A172 (cell line): ENCODE measurements at places on chromosomes 12 and 14. TPM values are rescaled to one million over a fixed set of nuclear protein-coding genes. Genes with fewer than 3 reads are reported as not detected.

The LRP1-AS gene
- not detected in 2 replicates for total RNA-seq

The ADAM20 gene
- total RNA-seq: 0.14 TPM in 1 of 2 replicates, not detected in the other

The CDKN1B gene
- 18.1 and 20.0 TPM in 2 replicates for total RNA-seq

The SYNJ2BP gene
- 15.7 and 20.3 TPM in 2 replicates for total RNA-seq

The PDE3A gene
- not detected in 2 replicates for total RNA-seq

The KCNK13 gene
- not detected in 2 replicates for total RNA-seq

The LRR1 gene
- total RNA-seq: 48.7 and 53.1 TPM in 2 replicates

- no peak for DNase-seq
Measured at GRCh38 chr12:7853557-7853956, 19.2 kb downstream of the SLC2A14 start.

DNA sequence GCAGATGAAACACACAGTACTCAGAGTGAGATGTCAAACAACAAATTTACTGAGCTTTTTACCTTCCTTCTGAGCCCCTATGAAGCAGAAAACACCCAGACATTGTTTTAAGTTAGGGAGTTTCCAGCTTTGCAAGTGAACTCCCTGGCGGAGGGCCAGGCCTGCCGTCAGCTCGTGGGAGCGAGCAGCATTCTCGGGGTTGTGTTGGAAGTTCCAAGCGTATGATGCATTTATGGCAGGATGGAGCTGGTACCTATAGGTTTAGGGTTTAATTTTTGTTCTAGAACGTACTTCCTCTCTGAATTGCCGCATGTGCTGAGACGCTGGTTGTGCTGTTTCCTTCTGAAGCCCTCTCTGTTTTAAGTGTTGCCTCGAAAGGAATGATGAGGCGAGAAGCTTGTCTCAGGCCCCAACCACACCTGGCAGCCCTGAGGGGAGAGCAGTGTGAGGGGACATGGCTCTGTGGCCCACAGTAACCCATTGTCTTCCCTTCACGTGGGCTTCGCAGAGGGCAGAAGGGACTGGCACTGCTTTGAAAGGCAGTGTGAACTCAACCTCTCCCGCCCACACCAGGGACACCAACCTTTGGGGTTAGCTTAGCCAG lies 76.6 kb downstream of the SSPN start:
- peak; percentile 85 for DNase-seq

GRCh38 chr14:44657696-44658388 lies 150.8 kb upstream of the FSCB start:
- DNase-seq: peak; percentile 6

GRCh38 chr12:23446746-23447145 lies 502.7 kb downstream of the SOX5 start:
- no peak for DNase-seq

- peak; percentile 37 for DNase-seq
Measured at GRCh38 chr12:13864081-13864673, 117.2 kb downstream of the GRIN2B start.

GRCh38 chr12:2795291-2796186 lies 769 bp downstream of the FKBP4 start:
- peak; percentile 12 for DNase-seq

DNA sequence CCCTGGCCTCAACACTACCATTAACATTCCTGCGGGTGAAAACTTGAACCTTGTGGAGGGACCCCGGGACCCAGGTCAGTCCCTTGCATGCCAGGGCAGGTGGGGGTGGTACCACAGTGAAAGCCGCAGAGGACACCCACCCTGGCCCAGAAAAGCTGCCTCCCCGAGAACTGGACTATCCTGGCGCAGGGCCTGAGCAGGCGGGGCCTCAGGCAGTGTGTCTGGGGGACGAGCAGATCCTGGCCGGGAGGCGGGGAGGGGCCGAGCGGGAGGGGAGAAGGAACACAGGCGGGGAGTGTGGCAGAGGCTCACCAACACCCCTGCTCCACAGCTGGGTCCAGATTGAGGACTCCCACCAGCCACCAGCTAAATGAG lies 10.0 kb downstream of the AHNAK2 start:
- peak; percentile 60 for DNase-seq

GRCh38 chr14:100190126-100190525 lies 30.7 kb upstream of the DEGS2 start:
- DNase-seq: no peak

- no peak for DNase-seq
Measured at GRCh38 chr14:98754343-98755020, 517.5 kb downstream of the BCL11B start.

DNA sequence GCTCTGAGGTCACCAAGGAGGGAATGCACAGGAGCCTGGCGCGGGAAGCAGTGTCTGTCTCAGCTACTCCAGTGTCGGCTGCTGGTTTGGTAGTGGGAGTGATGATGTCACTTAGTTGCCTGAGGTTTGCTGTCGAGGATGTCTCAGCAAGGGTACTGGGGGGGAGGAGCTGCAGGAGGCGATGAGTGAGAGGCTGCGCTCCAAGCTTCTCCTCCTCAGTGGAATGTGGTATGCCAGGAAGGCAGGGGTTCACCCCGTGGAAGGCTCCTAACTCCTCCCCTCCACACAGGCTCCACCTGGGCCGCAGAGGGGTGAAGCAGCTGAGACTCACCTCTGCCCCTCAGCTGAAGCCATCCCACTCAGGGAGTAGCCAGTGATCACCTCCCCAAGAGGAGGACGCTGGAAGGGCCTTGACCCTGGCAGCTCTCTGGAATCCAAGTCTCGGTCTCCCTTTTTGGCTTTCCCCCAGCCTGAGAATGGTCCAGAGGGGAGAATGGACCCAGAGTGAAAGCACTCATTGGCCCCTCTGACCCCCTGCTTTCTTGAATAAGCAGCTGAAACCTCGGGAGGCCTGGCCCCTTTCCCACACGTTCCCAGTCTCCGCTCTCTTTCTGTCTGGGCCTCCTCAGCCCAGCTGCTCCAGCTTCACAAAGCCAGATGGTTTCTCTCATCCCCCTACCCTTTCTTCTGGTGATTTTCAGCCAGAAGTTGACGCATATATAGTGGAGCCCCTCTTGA lies 178.9 kb upstream of the FKBP4 start:
- DNase-seq: peak; percentile 1

DNA sequence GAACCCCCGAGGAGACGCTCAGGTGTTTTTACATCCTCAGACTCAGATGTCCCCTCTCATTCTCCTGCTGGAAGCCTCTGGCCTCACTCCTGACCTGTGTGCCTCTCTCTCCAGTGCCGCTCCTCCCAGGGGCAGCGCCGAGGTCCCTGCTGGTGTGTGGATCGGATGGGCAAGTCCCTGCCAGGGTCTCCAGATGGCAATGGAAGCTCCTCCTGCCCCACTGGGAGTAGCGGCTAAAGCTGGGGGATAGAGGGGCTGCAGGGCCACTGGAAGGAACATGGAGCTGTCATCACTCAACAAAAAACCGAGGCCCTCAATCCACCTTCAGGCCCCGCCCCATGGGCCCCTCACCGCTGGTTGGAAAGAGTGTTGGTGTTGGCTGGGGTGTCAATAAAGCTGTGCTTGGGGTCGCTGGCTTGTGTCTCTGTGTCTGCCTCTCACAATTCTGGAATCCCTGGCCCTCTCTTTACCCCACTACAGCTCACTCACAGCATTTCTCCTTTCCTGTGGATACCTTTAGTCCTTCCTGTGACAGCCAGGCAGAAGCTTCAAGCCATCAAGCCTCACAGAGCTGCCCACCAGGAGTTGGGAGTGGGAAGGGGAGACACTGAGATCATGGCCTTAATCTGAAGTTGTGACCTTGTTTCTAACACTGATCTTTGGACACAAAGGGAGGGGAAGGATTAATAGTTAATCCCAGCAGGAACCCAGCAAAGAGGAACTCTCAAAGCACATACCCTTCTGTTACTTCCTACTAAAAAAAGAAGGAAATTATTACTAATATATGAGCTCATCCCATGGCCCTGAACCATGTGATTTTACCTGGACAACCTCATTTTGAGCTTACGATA lies 1.1 kb upstream of the SOAT2 start:
- DNase-seq: no peak

GRCh38 chr12:3077572-3078081 lies 448 bp downstream of the TSPAN9 start:
- DNase-seq: no peak

- no peak for DNase-seq
Measured at GRCh38 chr12:103586791-103587370, at the start of gene STAB2. Gene STAB2 (plus strand): TSS chr12:103587273. CDS start chr12:103587477, 204 bp downstream.

- no peak for DNase-seq
Measured at GRCh38 chr14:74641601-74642391, 29.8 kb upstream of the LTBP2 start.

DNA sequence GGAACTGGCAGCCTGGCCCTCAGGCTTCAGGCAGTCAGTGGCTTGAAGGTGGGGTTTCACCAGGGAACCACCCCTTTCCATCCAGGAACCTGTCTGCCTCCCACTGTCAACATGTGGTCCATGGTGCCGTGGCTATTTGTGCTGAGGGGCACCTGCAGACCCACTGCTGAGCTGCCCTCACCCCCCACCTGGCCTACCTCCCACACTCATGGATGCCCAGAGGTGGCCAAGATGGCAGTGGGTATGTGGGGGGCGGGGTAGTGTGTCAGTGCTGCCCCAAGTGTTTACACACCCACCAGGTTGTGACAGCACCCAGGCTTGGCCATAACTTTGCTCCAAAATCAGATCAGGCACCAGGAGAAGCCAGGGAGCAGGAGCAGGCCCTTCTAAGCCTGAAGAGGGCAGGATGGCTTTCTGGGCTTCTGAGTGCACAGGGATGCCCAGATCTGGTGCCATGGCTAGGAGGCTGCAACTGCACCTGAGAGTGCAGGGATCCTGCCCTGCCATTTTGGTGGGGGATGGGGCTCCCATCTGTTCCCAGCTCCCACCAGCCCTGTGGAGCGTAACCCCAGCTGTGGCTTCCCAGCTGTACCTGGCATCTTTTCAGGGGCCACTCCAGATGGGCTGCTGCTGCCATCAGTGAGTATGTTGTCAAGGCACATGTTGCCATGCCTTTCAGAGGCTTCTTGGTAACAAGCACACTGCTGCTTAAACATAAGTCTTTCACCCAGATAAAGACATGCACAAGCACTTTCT lies 263.9 kb downstream of the LRIG3 start:
- DNase-seq: no peak

- DNase-seq: no peak
Measured at GRCh38 chr12:86229772-86230171, 26.4 kb downstream of the MGAT4C start.

GRCh38 chr12:130520784-130521183 lies 183.1 kb downstream of the PIWIL1 start:
- DNase-seq: no peak

GRCh38 chr12:25843976-25844375 lies 114.5 kb upstream of the RASSF8 start:
- DNase-seq: no peak

- DNase-seq: peak; percentile 11
Measured at GRCh38 chr12:9364224-9365176, 156.3 kb upstream of the PZP start.

- no peak for DNase-seq
Measured at GRCh38 chr12:122238861-122239260, 13.0 kb upstream of the DIABLO start.

- DNase-seq: no peak
Measured at GRCh38 chr12:116544656-116545055, 14.5 kb upstream of the MAP1LC3B2 start.

GRCh38 chr12:49541140-49541861 lies 2.5 kb downstream of the KCNH3 start:
- DNase-seq: no peak

DNA sequence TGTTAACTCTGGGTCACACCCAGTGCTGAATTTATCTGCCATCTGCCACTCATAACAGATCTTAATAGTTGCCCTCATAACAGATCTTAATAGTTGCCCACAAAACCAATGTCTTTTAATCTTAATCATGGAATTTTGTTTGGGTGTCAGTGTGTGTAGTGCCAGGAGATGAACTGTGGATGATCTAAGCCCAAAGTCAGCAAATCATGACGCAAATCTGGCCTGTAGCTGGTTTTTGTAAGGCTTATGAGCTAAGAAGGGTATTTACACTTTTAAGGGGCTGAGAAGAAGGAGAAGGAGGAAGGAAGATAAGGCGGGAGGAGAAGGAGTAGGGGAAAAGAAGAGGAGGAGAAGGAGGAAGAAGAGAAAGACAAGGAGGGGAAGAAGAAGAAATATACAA lies 10.0 kb upstream of the IL26 start:
- DNase-seq: no peak

- no peak for DNase-seq
Measured at GRCh38 chr14:50823762-50824636, 7.0 kb downstream of the NIN start.

DNA sequence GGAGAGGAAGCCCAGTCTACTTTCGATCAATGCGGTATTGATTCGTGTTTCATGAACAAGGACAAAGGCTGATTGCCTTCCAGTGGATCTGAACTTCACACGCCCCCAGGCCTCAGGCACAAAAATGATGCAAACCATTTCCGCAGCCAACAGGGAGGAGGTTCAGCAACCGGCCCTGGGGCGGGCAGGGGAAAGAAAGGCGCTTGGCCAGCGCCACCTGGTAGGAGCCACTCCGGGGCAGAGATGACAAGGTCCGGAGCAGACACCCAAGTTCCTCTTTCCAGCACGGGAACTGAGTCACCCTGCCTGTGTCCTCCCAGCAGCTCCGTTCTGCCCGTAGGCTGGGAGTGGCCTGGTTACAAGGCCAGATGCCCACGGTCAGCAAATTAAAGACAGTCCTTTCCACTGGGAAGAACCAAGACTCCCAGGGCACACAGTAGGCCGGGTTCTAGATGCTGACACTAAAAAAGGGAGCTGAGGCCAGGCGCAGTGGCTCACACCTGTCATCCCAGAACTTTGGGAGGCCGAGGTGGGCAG lies 136.3 kb downstream of the SCARB1 start:
- DNase-seq: peak; percentile 83

- no peak for DNase-seq
Measured at GRCh38 chr12:3892631-3893030, 19.4 kb upstream of the PARP11 start.
